ENCODE measurements at places on chromosomes 11 and 22.

DNA sequence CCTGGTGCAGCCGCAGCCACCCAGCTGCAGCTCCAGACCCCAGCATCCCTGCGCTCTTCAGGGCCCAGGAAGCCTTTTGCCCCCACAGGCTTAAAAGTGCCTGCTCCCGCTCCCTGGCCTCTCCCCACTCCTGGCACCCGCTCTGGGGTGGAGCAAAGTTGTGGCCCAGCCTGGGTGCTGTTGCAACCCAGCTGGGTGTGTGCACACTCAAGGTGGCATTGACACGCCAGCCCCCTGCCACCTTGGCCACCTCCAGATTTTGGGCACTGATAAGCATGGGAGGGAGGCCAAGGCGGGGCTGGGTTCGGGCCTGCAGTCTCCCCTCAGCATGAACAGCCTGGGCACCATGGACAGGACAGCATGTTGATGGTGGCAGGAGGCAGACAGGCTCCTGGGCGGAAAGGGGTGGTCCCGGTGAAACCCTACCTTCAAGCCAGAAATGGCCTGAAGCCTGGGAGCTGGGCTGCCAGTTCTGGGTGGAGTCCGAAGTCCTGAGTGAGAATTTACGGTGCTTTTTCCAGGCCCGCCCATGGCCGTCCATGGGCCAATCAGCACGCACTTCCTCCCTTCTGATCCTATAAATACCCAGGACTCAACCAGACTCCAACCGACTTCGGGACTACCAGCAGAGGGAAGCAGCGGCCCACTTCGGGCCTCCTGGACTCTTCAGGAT lies 23.6 kb upstream of the RNASEH2C start:
- DNase-seq: peak; percentile 65

GRCh38 chr22:17862646-17863181 lies 88.4 kb upstream of the BID start:
- no peak for DNase-seq

DNA sequence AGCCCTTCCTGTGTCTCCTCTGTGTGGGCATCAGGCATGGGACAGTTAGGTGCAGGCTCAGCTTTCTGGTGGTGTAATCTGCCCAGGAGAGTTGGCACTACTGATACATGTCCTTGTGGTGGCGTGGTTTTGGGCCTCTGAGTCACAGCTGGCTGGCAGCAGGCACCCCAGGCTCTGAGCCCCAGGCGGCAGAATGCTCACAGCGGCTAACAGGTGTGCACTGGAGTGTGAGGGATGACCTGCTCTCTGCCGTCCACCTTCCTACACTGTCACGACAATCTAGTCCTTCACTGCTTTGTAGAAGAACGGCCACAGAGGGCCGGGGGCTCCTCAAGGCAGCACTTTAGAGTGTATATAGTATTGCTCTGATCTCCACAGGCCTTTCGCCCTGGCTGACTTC lies 100.3 kb upstream of the PITPNB start:
- DNase-seq: no peak

DNA sequence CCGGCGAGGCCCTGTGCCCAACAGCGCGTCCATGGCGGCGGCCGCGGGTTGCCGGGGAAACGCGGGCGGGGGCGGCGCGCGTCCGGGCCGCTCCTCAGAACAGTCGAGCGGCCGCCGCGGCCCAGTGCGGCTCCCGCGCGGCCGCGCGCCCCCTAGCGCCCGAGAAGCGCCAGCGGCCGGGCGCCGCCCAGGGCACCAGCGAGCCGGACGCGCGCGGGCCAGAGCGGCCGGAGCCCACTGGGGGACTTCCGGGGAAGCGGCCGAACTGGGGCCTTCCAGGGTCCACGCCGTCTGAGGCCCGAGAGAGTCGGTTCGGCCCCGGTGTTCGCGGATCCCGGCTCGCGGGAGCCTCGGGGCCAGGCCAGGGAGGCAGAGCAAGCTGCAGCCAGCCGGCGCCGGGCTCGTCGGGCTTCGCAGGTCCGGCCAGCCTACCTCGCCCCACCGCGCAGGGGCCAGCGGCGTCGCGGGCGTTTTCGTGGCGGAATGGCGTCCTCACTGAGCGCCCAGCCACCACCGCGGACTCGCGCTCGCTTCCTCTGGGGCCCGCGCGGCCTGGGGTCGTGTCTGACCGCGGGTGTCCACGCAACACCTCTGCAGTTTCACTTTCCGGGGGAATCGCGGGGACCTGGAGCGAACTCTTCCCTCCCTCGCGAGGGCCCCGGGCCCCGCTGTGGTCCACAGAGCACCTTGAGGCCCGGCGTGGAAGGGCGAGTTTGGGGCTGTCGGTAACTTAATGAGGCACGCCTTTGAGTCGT lies at the start of gene DENND6B:
TSS of gene DENND6B (minus strand) at position 57 of the 755 bp plus-strand sequence. CDS start at position 33, 24 bp downstream.
- peak; percentile 85 for DNase-seq

DNA sequence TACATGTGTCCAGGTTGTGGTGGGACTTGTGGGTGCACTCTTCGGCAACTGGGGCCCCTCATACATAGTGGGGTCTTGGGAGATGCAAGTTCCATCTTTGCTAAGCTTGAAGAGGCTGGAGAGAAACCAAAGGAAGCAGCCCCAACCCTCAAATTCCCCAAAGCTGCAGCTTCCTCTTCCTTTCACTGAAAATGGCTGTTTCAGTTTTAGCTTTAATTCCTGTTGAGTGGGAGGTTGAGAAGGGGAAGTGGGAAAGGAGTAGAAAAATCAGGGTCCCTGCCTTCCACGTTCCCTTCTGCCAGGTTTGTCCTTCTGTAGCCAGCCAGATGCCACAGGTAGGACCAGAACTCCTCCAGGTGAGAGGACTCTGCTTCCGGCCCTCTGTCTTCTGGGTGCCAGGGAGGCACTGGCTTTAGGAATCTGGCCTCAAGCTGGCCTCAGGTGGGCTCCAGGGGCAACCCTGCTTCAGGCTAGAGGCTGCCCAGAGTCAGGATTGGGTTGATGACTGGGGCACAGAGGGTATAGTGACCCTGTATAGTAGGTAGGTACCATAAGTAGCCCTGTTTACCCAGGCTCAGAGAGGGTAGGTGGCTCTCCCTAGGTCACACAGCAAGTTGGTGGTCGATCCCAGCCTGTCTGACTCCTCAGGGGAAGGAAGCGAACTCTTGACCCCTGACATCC lies 16.2 kb downstream of the P2RY6 start:
- no peak for DNase-seq

GRCh38 chr22:43533156-43533530 lies 121.3 kb downstream of the MPPED1 start:
- no peak for DNase-seq

GRCh38 chr22:23234409-23235161 lies 54.3 kb downstream of the BCR start:
- DNase-seq: no peak

All from hepatic stellate cell (primary cell).